Tibial artery (tissue), 4 donors: ENCODE measurements at places on chromosomes 2 and 18.

GRCh38 chr2:223688094-223688835 is 86.1 kb upstream of the SCG2 start:
- DNase-seq: no peak

DNA sequence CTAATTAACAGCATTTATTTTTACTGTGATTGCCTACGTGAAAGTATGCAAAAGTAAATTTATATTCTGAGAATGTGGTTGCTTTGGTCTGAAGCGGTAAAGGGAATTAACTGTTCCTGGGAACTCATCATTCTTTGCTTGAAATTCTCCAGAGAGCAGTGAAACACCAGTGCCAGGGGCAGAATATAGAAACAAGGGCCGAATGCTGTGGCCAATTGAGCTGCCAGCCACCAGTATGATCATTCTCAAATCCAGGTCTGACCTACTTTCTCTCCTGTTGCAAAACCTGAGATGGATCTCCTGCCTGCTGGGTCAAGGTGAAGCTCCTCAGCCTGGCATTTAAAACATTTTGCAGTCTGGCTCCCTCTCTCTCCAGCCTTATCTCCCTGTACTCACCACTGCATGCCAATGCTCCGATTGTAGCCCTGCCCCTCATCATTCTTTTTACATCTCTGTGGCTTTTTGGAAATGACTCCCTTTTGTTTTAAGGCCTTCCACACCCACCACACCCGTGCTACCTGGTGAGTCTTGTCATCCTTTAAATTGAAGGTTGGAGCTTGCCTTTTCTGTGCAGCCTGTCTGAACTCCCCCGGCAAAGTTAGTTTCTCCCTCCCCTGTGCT is 94.5 kb upstream of the TMEM178A start:
- no peak for DNase-seq

DNA sequence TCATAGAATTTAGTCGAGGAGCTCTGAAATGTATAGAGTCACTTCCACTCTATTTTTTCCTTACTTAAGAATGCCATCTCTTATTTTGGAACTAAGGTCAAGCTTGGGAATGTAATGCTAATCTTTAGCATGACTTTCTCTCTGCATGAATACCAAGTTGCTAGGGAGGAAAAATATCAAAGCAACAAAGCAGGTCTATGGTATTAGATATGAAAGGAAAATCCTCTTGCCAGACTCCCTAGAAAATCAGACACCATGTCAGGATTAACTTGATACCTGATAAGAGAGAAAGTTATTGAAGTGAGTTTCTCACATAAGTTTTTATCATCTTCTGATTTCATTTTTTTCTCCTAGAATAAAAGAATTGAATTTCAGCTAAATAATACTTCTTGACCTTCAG is 341.7 kb upstream of the ZNF804A start:
- no peak for DNase-seq

DNA sequence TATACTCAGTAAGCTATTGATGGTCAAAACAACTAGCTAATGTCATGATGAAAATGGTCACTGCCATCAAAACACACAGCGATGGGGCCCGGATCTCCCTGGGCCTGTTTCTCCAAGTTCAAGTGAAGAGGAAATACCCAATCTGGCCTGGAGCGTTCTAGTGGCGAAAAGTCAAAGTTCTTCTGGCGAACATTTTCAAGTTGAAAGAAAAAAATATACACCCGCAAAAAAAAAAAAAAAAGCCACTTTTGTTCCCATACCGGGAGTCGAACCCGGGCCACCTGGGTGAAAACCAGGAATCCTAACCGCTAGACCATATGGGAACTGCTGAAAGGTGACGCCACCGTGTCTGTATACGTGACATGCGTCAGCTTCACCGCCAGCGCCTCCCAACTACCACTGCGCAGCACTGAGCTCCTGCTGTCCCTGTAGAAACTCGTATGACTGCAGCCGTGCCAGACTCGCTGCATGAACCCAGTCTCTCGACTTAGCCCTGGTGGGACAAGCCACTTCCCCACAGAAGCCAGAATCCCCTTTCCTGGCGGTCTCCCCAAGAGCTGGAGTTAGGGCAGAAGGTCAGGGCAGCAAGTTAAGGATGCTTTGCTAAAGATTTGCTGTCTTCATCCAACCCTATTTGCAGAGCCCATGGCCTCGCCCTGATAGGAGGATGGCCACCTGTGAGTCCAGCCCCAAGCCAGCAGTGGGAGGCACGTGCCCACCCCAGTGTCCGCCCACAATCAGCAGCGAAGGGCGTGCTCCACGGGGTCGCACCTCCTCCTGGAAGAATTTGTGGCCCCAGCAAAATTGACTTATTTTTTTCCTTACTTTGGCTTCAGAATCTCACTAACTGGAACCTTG is 5.6 kb upstream of the IMP4 start:
- DNase-seq: peak; percentile 55

DNA sequence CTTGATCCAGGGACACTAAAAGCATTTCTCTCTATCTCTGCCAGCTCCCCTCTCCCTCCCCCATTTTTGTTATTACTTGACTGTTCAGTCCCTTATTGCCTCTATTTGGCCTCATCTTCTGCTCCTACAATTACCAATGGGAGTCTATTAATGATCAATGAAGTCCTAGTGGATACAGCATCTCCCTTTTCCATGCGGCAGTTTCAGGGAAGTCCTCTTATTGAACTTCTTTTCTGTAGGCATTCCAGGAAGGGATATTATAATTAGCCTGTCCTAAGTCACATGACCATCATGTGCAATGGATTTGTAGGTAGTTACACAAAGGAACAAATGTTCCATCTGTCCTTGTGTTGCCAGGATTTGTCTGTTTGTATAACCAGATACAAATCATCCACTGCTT is 495.1 kb upstream of the CNTNAP5 start:
- no peak for DNase-seq

DNA sequence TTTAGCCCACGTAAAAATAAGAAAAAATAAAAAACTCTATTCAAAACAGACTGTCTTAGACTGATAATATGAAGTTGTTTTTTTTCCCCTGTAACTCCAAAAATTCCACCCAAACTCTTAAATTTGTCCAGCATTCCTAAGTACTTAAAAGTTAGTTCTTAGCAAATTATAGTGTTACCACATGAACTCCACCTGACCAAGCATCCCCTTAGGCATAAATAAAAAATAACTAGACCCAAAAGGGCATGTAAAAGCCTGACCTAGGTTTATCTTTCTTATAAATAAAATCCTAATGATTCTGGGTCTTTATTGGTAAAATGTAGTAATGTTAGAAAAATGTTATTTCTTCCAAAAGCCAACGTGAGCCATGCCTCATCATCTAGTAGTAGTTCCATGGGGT is 54.3 kb downstream of the TTC21B start:
- DNase-seq: no peak

DNA sequence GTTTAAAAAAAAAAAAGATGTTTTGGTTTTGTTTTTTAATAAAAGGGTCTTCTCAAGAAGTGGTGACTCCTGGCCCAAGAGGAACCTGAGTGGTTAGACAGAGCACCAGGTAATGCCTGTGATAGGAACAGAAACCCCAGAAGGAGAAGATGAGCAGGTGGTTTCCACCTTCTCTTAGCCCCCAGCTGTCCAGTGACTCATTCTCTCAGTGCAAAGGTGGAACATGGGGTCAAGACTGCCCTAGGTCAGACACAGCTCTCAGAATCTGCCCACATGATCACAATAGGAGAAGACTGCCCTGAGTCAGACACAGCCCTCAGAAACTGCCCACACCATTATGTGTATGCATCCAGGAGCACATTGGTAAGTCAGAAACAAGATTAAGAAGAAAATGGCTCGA is 61.8 kb downstream of the TBC1D8 start:
- DNase-seq: no peak

GRCh38 chr2:62456721-62457539 is 49.1 kb downstream of the TMEM17 start:
- DNase-seq: peak; percentile 79

- no peak for DNase-seq
Measured at GRCh38 chr18:59276047-59276446, 2.8 kb upstream of the RAX start.

GRCh38 chr2:73984203-73984921 is at the start of gene TET3:
TSS of gene TET3 (plus strand) at chr2:73984910. CDS start at chr2:73986404, 1,494 bp downstream.
- DNase-seq: no peak

DNA sequence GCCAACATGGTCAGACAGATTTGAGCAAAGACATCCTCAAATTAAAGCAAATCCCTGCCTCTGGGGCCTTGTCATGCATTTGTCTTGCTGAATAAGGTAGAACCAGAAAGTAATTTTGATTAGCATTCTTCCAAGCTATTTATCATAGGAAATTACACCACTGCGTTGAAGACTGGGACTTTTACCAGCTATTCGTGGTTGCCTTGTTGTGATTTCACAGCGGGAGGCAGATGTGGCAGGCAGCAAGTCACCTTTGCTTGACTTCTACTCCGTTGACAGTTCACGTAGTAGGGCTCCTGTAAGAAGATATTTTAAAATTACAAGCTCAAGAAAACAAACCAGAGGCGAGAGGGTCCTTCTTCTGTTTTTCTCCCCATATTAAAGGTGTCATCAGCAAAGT is 80.6 kb downstream of the EN1 start:
- no peak for DNase-seq

DNA sequence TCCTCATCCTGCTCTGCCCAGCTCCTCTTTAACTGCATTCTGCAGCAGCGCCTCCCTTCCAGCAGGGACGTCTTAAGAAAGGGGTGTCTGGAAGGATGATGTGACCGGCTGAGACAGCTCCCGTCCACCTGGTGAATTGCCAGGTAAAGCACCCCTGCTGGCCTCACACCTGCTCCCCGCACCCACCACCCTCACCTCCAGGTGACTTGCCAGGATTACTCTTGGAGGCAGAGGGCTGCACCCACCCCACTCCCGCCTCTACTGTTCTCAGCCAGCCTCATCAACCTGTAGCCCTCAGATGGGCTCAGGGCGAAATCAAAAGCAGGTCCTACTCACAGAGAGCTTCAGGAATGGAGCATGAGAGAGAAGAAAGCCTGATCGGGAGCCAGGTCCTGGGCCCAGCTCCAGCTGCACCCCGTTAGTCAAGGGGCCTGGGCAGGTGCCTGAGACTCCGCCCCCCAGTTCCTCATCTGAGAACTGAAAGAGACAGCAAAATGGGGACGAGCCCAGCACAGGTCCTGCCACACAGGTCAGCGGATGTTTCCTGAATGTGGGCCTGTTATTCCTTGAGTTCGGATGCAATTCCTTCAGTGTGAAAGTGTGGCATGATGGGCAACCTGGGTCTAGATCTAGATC is 5.6 kb downstream of the ADRA2B start:
- DNase-seq: peak; percentile 43

GRCh38 chr2:6011921-6012320 is 319.7 kb downstream of the SOX11 start:
- DNase-seq: no peak

- no peak for DNase-seq
Measured at GRCh38 chr2:41320491-41320890, 727.3 kb upstream of the PKDCC start.

GRCh38 chr2:159148901-159149300 is 137.6 kb downstream of the WDSUB1 start:
- DNase-seq: no peak

DNA sequence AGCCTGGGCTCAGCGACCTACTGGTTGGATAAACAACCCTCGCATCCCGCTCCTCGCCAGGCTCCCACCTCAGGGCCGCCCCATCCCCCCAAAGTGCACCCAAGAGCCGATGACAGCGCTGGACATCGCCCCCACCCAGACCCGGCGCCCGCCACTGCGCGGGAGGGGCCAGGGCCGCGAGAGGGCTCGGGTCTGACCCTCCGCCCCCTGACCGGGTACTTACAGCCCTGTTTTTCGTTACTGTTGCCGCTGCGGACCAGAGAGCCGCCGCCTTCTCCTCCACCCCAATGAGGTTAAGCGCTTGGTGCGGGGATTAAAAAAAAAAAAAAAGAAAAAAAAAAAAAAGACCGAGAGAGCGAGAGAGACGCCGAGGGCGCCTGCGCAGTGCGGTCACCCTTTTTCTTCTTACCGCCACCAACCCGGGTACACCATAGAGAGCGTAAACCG is at the start of gene CLASP1:
Gene CLASP1, minus strand, starts transcription at position 314 of the 447 bp plus-strand sequence. CDS start 43,567 bp downstream, outside the sequence.
- peak; percentile 59 for DNase-seq

- DNase-seq: no peak
Measured at GRCh38 chr2:74439803-74440377, 1.8 kb downstream of the RTKN start.

GRCh38 chr18:74836296-74837139 is 238.8 kb downstream of the ZNF407 start:
- DNase-seq: no peak

DNA sequence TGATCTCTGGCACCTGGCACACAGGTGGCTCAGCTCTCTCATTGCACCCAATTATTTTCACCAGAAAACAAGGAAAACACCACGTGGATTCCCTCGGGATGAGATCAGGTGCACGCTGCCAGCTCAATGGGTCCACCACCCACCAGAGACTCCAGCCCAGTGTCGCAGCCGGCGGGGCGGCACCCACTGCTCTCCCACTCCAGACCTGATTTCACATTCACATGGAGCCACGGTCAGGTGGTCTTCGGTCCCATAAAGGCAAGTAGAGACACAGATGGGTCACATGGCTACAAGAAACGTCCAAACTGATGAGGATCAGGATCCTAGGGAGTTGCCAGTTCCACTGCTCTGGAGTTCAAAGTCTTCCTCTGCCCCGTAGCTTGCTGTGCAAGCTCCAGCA is 217.6 kb downstream of the ANKRD30B start:
- DNase-seq: no peak

DNA sequence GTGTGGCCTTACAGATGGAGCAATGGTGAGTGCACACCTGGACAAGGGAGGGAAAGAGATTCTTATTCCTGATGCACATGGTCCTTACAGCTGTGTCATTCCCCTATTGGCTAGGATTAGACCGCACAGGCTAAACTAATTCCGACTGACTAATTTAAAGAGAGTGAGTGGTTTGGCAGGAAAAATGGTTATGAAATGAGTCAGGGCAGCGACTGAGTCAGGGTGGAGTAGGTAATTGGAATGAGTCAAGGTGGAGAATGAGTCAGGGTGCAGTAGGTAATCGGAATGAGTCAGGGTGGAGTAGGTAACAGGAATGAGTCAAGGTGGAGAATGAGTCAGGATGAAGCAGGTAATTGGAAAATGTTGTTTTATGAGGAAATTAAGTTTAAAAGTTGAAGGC is 1353.7 kb upstream of the LRRTM1 start:
- DNase-seq: no peak
